ENCODE measurements at places on chromosomes 3 and 15. TPM values are rescaled to one million over a fixed set of nuclear protein-coding genes. Genes with fewer than 3 reads are reported as not detected.

- H3K27me3 ChIP-seq = no peaks in the 10 kb centered on the region
- no peak for DNase-seq
- H3K4me1 ChIP-seq = peaks cover 41% of the 10 kb centered on the region
- H3K4me3 ChIP-seq = no peak overlapping the region
- peak overlapping the region; percentile 73 for H3K27ac ChIP-seq
These were observed 261.8 kb upstream of the CBLB start for GRCh38 chr3:106130384-106131198.

Gene TMC3
- 0.05 TPM for total RNA-seq

Gene ZNF619
- 9.7 TPM for total RNA-seq

GRCh38 chr15:40042791-40043320 is 3.9 kb upstream of the SRP14 start:
- H3K27ac ChIP-seq = no peak overlapping the region
- H3K4me1 ChIP-seq = peaks cover 50% of the 10 kb centered on the region
- no peak for DNase-seq
- no peaks in the 10 kb centered on the region for H3K27me3 ChIP-seq
- no peak overlapping the region for H3K4me3 ChIP-seq

DNA sequence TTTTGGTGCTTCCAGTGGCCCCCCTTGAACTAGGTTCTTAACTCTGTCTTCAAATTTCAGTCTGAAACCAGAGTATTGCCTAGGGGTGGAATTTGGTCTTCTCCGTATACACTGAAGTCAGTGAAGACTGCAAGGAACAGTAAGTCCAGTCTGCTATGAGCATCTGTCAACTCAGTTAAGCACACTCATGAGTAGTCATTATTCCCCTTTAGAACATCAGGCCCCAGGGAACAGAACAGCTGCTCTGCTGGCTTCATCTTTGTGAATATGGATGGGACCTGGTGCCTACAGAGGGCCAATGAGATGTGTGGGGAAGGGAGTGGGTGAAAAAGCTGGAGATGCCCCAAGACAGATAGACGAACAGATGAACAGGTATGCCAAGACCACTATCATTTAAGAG is 85.2 kb upstream of the PRR23C start:
- H3K36me3 ChIP-seq = no peaks in the 10 kb centered on the region
- H3K27me3 ChIP-seq = peaks cover 41% of the 10 kb centered on the region
- no peak for DNase-seq
- H3K4me1 ChIP-seq = no peaks in the 10 kb centered on the region
- no peak overlapping the region for H3K4me3 ChIP-seq
- H3K27ac ChIP-seq = no peak overlapping the region
